Midbrain (tissue), 1 donor: ENCODE measurements at places on chromosomes 3 and 15.

DNA sequence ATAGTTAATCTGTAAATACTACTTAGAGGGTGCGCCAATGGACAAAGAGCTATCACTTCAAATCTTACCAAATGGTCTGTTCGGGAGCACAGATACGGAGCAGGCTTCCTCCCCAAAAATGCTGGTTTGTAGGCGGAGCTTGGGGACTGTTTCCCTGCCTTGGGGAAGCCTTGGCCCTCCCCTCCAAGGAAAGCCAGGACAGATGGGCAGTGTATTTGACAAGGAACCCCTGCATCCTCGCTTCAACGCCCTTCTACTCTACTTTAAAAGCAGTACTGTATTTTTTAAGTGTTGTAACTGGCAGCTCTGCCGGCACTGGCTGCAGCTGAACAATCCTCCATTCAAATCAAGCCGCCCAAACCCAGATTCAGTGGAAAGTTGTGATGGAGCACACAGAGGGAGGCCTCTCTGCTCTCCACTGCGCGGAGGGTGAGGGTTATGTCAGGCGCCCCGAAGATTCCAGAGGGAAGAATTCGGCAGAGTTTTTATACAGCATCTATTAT, 83.1 kb upstream of the FNDC3B start:
- DNase-seq, result peak; percentile 29

GRCh38 chr3:129006864-129007263, 5.8 kb downstream of the EFCC1 start:
- DNase-seq, result no peak

- DNase-seq, result no peak
These were observed 45.1 kb downstream of the MFSD1 start for GRCh38 chr3:158846803-158847451.

GRCh38 chr3:9828801-9829755, 14.7 kb downstream of the RPUSD3 start:
- no peak for DNase-seq

DNA sequence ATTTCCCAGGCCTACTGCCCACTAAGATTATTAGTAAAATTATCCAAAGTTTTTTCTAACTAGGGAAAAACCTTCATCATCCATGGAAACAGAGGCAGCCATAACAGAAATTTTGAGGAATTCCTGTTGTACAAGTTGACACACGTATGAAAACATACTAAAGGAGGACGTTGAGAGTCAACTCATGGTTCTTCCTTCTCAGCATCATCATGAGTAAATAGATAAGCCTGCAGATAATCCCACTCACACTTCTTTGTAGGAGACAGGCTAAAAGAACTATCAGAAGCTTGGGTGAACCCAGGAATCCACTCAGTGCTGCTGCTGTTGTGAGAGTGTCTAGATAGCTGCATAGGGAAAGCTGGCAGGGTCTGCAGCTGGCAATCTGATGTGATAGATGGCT, 694.8 kb upstream of the NR2F2 start:
- no peak for DNase-seq

- peak; percentile 82 for DNase-seq
These were observed 41.6 kb downstream of the KLHL18 start for GRCh38 chr3:47324278-47324865.

DNA sequence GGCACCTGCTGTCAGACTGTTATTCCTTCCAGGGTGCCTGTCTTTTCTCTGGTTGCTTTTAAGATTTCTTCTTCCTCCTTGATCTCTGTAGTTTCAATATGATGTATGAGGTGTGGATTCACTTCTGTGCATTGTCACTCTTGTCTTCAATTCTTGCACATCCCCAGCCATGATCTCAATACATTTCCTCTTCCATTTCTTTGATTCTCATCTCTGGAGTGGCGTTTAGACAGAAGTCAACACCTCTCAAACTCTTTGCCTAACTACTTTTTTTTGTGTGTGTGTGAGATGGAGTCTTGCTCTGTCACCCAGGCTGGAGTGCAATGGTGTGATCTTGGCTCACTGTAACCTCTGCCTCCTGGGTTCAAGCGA, 224.4 kb upstream of the LYSMD4 start:
- no peak for DNase-seq

DNA sequence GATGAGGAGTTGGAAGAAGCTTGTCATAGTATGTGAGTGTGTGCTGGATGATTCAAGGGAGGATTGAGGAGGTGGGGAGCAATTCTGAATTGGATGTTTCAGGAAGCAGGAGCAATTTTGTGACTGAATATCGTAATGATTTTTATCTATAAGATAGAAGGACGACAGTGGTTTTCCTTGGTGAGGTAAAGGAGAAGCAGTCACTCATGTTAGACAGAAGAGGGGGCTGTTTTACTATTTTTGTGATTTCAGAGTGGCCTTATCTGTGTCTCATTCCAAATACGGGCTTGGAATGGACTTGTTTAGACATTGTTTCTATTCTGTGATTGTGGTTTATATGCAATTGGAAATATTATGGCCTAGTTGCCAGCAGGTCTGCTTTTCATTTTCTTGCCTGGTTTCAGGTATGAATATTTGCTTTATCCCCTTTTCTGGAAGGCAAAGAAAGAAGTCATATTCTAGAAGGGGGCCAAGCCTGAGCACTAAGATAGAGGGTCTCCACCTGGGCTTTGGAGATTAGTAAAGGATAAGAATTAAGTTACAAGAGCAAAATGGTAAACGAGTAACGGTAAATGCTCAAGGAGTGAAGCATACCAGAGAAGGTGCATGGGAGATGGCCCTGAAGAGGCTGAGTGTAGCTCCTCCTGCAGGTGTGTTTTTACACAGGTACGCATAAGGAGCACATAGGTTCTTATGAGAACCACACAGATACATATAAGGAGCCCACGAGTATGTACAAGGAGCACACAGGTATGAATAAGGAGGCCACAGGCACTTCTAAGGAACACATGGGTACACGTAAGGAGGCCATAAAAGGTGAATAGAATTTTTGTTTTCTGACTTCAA, 124.6 kb upstream of the KCNAB1 start:
- DNase-seq, result no peak

DNA sequence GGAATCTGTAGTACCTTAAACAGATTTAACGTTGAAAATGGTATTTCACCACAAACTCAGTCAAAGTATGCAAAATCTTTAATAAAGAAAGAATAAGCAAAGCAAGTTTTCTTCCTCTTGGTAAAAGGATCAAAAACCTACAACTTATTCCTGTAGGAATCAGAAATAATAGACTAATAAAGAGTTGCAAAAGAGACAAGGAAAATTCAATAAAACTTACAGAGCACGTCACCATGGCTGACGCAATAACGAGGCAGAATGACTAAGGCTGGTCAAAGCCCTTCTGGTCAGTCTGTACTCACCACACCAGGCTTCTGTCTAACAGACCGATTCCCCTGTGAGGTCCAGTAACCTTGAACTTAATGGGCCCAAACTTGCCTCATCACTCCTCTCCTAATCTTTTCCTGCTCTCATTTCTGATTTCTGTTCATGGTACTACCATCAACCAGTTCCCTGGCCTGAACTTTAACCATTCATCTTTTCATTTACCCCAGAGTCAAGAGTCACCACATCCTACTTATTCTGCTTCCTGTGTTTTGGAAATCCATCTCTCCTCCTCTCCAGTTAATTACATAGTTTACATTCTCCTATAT, 5.0 kb downstream of the MASP1 start:
- no peak for DNase-seq

DNA sequence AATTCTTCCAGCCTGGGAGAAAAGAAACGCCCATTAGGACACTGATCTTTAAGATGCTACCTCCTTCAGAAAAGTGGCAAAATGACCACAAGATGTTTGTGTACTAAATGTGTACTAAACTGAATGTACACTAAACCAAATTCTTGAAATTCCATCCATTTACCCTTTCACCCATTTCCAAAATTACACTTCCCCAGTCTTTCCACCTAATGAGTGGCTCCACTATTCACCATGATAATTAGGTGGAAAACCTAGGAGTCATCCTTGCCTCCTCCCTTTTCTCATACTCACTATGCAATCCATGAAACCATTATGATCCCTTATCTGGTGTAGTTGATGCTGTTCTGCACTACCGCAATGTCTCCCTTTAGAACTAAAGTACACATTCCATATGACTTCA, 452.1 kb upstream of the THBS1 start:
- no peak for DNase-seq

- DNase-seq, result no peak
These were observed 60.8 kb upstream of the POLG start for GRCh38 chr15:89395461-89395871.

DNA sequence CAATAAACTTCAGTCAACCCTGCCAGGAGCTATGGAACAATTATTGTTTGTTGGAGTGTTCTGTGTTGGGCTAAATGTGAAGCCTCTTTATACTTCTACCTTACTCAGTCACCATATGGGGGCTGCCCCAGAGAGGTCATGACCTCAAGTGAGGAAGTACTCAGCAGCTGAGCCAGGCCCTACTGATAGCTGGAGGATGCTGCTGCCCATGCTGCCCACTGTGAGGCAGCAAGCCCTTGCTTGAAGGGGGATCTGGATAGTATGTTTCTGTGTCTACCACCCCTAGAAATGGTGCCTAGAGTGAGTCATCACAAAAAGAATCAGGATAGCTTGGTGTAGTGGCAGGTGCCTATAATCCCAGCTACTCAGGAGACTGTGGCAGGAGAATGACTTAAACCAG, 4.5 kb upstream of the RPL24 start:
- DNase-seq, result no peak

DNA sequence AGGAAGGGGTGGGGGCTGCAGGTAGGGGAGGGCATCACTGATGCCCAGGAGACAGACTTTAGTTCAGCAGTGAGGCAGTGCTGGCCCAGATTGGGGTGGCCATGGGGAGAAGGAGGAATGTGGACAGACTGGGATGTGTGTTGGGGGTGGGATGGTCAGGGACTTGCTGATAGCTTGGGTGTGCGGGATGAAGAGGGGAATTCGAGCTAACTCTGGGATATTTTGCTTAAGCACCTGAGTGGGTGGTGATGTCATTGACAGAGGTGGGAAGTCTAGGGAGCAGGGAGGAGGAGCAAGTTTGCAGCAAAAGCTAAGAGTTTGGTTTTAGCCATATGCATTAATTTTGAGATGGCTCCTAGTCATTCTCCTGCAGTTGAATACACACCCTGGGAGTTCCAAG, 207.5 kb downstream of the RPLP1 start:
- DNase-seq, result no peak

GRCh38 chr15:93347986-93348385, 259.0 kb upstream of the RGMA start:
- DNase-seq, result no peak

- DNase-seq, result no peak
These were observed 22.2 kb downstream of the P2RY1 start for GRCh38 chr3:152857082-152857481.

DNA sequence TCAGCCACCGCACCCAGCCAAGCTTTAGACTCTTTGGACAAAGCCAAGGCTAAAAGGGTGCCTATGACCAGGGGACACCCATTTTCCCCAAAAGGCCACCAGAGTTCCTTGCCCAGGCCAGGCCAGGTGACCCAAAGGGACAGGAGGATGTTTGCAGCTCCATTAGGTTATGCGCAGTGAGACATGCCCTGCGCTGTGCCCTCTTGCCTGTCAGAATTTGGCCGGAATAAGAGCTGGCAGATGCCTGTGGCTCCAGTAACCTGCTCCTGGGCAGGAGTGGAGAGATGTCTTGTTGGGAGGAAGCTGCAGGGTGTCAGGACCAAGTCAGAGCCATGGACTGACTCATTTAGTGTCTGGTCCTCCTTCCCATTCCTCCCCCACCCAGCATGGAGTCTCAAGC, 20.5 kb downstream of the DNASE1L3 start:
- no peak for DNase-seq

- DNase-seq, result no peak
These were observed 75.7 kb downstream of the LRRK1 start for GRCh38 chr15:100994597-100995446.

DNA sequence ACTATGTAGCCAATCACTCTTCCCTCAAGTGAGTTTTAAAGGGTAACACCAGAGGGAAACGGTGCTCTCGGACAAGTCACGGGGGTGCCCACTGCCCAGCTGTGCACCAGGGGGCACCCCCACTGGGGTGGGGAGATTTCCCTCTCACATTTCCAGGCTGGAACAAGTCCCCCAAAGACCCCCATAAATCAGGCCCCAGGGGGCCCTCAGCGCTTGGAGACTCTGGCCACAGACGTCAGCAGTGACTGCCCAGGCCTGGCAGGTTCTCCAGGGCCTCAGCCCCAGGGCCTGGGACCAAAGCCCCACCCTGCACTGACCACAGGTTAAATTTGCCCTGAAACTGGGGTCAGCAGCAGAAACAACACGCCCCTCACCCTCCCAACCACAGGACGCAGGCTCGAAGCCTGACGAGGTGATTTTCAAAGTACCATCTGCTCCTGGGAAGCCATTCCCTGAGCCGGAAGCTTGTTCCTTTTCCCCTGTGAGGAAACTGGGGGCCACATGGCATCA, 17.0 kb downstream of the XXYLT1 start:
- no peak for DNase-seq

- no peak for DNase-seq
These were observed 173.6 kb upstream of the LRRFIP2 start for GRCh38 chr3:37347941-37348340.

- no peak for DNase-seq
These were observed 106.4 kb upstream of the PTX3 start for GRCh38 chr3:157330206-157330605.

DNA sequence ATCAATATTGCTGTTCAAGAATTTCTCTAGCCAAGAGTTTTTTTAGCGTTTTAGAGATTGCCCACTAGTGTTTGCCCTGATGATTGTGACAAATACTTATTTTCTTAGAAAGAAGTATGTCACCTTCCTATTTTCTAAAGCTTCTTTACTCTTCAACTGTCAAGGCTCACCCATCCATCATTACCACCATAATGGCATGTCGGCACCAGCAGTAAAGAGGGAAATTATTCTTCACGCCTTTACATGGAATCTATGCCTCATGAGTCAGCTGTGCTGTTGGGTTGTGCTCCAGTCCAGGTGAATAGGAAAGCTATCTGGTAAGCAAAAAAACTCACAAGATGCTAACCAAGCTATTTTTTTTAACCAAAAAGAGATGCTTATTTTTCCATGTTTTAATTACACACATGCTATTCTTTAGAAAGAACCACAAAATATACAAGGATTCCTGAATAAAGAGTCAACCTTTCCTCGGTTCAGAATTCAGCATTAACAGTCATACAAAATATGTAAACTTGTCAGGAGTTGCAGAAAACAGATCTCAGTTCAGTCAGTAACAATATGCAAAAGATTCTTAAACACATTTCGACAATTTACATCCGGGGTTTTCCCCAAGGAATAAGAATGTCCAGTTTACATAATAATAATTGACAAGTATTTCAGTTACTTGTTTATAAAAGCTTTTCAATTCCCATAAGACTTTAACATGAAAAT, 128.0 kb downstream of the ATP8B4 start:
- no peak for DNase-seq
